CD4-positive, alpha-beta T cell treated with Interferon alpha-2 for 1 hour (primary cell): ENCODE measurements at places on chromosomes 7 and 10.

DNA sequence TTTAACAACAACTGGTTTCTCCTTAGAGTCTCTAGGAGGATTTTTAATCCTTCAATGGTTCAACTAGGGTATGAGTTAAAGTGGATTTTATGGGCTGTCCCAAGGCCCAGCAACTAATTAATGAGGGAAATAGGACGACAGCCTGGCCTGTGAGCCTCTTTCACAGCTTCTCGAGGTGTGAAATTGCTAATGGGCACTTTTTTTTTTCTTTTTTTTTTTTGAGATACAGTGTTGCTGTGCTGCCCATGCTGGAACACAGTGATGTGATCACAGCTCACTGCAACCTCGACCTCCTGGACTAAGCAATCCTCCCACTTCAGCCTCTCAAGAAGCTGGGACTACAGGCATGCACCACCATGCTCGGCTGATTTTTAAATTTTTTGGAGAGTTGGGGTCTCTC is 87.0 kb downstream of the MARCHF5 start:
- DNase-seq: no peak

- DNase-seq: no peak
Observed at GRCh38 chr10:51928162-51928561, 228.8 kb upstream of the CSTF2T start.

- no peak for DNase-seq
Observed at GRCh38 chr10:60652628-60653027, 125.7 kb upstream of the CDK1 start.

DNA sequence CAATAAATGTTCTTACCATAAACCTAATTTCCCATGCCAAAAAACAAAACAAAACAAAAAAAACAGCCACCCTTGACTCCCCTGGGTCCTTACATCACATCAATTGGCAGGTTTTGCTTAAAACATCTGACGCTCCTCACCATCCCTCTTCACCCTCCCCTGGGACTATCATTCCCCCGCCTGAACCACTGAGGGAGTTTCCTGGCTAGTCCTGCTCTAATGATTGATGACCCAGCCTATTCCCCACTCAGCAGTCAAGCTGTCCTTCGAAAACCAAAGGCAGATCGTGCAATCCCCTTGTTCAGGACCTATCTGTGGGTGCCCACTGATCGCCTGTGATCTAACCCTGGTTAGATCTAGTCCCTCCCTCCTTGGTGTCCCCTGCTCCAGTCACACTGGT is 11.2 kb upstream of the FRMPD2 start:
- no peak for DNase-seq
